AG09309 (cell line): ENCODE measurements at places on chromosomes 1 and 21.

- no peak for DNase-seq
Observed at GRCh38 chr1:168520832-168521231, 23.0 kb downstream of the XCL2 start.

DNA sequence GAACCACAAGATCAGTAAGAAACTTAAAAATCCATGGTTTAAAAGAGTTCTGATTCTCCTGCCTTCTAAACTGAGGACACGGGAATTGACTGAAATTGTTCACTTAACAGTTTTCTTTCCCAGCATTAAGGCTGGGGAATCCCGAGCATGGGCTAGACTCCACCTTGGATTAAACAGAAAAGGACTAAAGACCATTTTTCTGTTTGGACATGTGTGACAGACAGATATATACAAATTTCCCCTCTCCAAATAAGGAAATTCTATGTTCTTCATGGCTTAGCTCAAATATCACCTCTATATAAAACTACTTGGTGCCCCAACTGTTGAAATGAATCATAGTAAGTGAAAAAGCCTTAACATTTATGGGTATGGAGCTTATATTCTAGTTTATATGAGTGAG, 85.0 kb downstream of the UROD start:
- no peak for DNase-seq

DNA sequence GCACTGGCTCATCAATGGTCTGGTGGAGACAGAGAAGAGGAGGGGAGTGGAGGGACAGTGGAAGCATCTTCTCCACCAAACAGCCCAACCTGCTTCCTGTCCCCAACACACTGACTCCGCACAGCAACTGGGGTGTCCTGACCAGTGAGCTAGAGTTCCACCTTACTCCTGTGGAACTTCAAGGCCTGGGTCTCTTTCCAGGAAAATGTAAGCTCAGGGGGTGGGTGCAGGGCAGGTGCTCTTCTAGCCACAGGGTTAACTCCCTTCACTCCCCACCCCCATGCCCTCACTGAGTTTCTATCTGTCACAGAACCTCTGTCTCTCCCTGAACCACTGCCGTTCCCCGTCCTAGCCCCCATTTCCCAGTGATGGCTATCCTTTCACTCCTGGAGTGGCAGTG, 876 bp downstream of the MOB3C start:
- DNase-seq: no peak

GRCh38 chr1:201039876-201040275, 16.4 kb upstream of the KIF21B start:
- no peak for DNase-seq

GRCh38 chr1:65470766-65471165, 50.3 kb downstream of the LEPR start:
- no peak for DNase-seq

DNA sequence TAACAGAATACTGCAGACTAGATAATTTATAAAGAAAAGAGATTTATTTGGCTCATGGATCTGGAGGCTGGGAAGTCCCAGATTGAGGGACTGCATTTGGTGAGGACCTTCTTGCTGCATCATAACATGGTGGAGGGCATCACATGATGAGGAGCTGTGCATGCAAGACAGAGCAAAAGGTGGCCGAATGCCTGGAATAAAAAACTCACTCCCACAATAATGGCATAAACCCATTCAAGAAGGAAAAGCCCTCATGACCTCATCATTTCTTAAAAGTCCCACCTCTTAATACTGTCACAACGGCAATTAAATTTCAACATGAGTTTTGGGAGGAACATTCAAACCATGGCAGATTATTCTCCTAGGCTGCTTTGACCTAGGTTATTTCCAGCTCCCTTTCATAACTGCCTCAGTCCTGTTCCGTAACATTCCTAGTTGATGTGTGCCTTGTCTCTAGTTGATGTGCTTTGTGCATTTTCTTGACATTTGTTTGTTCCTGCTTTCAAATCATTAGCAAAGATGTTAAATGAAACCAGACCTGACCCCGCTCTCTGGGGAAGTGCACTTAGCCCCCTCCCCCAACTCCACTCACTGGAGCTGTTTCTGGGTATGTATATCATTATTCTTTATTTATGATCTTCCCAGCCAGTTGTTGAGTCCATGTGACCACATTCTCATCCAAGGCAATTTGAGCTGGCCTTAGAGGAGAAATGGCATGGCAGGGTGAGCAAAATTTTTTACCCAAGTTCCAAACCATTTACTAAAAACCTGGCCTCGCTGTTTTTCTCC, 148.5 kb downstream of the GDAP2 start:
- no peak for DNase-seq

- peak; percentile 87 for DNase-seq
Observed at GRCh38 chr1:172909606-172910326, 141.0 kb downstream of the TNFSF18 start.

DNA sequence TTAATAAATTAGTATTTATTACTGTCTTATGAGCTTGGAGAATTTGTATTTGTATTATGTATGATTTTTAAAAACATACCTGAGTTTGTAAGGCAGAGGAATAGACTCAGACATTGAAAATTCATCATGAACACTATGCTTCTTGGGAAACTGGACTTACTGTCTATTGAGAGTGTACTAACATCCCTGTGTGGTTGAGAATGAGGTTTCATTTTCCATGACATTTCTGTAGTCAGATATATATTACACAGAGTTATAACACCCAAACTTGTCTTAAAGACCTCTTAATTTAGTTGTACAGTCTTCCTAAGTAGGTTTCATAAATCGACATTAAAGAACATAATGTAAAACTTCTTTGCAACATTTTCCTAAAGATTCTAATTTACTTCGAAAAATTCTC, 30.0 kb downstream of the PPP2R5A start:
- DNase-seq: no peak
